NCI-H1417 treated with DMSO at 0.1 percent for 48 hours (cell line): ENCODE measurements at places on chromosomes 13 and 19.

DNA sequence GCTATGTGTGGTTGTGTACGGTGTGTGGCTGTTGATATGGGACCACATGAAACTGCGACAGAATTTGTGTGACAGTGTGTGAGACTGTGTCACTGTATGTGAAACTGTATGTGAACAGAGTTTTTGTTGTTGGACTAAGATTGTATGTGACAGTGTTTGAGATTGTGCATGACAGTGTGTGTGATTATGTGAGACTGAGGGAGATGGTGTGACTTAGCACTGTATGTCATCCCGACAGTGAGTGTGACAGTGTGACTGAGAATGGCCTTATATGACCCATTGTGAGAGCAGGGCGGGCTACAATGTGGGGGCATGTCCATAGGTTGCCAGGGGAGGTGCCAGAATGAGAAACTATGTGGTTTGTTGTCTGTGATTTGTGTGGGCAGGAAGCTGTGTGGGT lies 930 bp downstream of the ZNF583 start:
- DNase-seq: no peak

GRCh38 chr19:46860846-46861690 lies at the start of gene ARHGAP35:
ARHGAP35 (plus strand) TSS chr19:46860997; CDS start chr19:46918676, 57,679 bp downstream.
- DNase-seq: no peak

GRCh38 chr19:57648331-57649003 lies 15.5 kb downstream of the ZNF211 start:
- DNase-seq: no peak

- no peak for DNase-seq
Observed at GRCh38 chr13:106230450-106230849, 305.0 kb downstream of the EFNB2 start.

DNA sequence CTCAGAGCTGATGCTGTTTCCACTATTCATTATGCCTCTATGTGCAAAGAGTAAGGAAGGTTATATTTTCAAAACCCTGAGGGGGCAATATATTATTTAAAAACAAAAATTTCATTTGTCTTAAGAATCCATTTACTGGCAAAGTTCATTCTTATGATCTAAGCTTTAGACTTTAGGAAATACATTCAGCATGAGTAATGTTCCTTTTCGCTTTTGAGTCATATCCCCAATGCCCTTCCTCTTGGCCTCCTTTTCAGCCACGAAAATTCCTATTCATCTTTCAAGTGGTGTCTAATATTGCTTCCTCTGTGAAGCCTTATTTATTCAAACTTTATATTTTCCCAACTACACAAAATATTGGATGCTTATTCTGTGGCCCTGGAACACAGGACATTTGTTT lies 1317.0 kb downstream of the PCDH9 start:
- no peak for DNase-seq

- DNase-seq: no peak
Observed at GRCh38 chr13:46071590-46072249, 19.2 kb upstream of the ZC3H13 start.

GRCh38 chr19:14476673-14477401 lies 1.7 kb upstream of the PTGER1 start:
- DNase-seq: no peak

DNA sequence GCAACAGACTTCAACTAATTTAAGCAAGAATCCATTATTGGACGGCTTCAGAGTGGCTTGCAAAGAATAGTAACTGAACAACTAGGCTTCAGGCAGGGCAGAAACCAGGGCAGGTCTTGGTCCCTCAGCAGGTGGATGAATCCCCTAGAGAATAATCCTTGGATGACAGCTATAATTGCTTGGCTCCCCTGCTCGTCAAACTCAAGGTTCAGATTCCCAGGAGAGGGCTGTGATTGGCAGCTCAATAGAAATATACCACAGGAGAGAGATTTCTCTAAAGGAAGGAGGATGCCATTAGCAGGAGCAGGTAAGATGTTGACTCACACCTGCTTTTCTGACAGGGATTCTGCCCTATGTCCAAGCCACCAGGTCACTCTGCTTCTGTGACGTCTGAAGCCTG lies 89.6 kb upstream of the PCDH8 start:
- DNase-seq: no peak

DNA sequence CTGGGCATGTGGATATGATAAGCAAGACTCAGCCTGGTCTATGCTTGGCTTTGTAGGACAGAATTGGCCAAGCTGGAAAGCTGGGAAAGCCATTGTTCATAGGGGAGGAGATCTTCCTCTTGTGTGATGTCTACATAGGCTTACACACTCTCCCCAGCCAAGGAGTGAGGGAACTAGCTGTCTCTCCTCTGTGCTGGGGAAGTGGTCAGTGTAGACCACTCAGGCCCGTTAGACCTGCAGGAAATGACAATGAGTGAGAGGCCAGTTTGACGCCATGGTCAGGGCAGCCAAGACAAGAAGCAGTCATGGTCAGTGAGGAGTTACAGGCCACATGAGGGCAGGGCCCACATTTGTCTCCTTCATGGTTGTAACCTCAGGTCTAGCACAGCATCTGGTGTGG lies 159.1 kb upstream of the KL start:
- DNase-seq: no peak

- DNase-seq: no peak
Observed at GRCh38 chr19:56114051-56114777, 6.9 kb downstream of the ZNF787 start.
